ENCODE measurements at places on chromosomes 12 and 14. TPM values are rescaled to one million over a fixed set of nuclear protein-coding genes. Genes with fewer than 3 reads are reported as not detected.
A peak's percentile ranks its signal among the peaks of the same experiment; 100 is the strongest.

GRCh38 chr14:66782853-66783252, 274.9 kb downstream of the GPHN start:
- DNase-seq = no peak
- H3K27me3 ChIP-seq = no peaks in the 10 kb centered on the region
- no peaks in the 10 kb centered on the region for H3K4me1 ChIP-seq
- H3K27ac ChIP-seq = no peak overlapping the region

- peak overlapping the region; percentile 60 for H3K27ac ChIP-seq
- peaks cover 27% of the 10 kb centered on the region for H3K36me3 ChIP-seq
- H3K4me3 ChIP-seq = no peak overlapping the region
- H3K27me3 ChIP-seq = no peaks in the 10 kb centered on the region
- DNase-seq = no peak
- H3K4me1 ChIP-seq = peaks cover 47% of the 10 kb centered on the region
These were observed 50.3 kb upstream of the SRSF5 start for GRCh38 chr14:69716478-69717187.

DNA sequence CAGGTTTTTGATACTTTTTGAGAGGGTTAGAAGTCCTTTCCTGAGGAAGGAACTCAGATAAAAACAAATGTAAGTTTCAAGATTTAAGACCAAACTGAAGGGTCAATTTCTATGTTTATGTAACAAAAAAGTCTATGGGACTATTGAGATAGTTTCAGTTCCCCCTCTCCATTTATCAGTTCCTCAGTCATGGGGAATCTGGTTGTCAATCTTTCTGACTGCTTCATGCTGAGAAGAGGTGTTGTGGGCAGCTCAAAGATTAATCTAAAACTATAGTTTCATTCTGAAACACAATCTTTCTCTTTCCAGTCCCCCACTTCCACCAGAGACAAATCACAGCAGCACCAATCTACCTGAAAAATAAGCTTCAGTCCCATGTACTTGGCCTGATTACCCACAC, 93.7 kb downstream of the KCNMB4 start:
- H3K4me3 ChIP-seq = no peak overlapping the region
- DNase-seq = no peak
- no peak overlapping the region for H3K27ac ChIP-seq
- H3K36me3 ChIP-seq = no peaks in the 10 kb centered on the region

The MAP1LC3B2 gene
- 8.6 TPM for polyA plus RNA-seq

The ACOT2 gene
- polyA plus RNA-seq = 28.4 TPM

All from left lung (tissue), 14 donors.